ENCODE measurements at places on chromosomes 3 and 15.
A peak's percentile ranks its signal among the peaks of the same experiment; 100 is the strongest.

DNA sequence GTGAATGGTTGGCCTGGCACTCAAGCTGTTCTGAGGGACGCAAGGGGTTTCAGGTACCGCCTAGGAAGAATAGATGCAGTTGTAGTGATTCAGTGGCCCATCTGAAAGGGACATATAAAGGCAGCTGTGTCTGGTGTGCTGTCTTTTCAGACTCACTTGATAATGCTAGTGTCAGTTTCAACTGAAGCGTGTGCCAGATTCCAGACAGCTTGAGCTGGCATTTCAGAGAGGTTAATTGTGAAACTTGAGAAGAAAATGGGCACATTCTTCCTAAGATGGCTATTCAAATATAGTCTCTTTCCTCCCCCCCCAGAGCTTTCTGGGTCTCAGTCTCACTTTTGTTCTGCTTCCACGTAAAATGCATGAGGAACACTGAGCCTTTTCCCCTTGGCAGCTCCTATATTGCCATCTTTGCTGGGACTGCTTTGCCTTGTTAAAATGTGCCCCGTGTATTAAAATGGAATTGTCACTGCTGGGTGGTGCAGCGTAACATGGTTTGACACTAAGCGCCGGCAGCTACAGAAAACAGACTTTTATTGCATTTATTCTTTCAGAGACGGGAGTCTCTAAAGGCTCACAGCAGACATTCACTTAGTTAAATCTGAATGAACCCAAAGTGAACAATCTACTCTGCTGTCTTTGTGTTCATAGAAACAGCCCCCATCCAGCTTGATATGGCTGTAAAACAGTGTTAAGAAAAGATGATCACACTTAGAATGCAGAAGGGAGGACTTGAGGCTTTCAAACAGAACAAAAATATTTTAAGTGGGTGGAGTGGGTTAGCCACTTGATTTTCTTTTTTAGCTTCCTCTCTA lies 478.7 kb downstream of the RBMS3 start:
- DNase-seq, result no peak

GRCh38 chr3:141410846-141411245 lies 42.5 kb downstream of the ZBTB38 start:
- DNase-seq, result no peak

DNA sequence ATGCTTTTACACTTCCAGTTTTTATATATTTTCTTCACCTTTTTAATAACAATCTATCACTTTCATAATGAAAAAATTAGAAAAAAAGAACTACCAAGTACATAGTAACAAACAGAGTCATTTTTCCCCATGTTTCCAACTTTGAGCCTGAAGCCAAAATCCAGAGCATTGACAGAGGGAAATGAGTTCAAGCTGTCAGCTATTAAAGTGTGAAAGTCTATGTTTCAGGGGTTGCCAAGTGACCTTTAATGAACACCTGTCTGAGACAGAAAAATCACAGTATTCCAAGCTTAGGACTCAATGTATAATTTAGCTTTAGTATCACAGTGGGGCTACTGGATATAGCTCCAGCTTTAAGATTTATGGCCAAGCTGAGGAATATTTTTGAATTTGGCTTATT lies 128.3 kb upstream of the GADL1 start:
- DNase-seq, result no peak

DNA sequence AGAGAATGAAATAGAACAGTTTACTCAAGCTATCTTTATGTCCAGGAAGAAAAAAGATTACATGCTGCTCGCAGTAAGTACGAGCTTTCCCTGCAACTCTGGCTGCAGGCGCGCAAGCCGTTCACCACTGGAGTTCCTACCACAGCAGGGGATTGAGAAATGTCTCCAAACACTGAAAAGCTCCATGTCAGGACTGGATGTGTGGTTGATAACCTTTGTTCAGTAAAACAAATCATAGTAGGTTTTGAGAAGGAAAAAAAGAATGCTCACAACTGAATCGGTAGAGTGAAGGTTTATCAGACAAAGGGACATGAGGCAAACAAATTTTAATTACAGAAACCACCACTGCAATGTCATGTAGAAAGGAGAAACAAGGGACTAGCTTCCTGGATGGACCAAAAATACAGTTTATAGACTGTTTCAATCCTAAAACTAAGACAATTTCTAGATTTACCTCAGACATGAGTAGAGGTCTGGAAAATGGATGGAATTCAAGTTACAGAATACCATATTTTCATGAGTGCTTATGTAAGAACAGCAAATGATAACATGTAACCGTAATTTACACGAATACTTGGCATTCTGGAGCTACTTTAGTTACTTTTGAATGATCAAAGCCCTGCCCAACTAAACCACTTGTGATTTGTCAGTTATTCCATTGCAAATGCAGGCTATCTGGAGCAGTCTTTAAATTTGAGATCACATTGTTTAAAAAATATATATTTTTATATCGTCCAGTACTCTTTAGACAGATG lies 471.1 kb downstream of the SHQ1 start:
- no peak for DNase-seq

DNA sequence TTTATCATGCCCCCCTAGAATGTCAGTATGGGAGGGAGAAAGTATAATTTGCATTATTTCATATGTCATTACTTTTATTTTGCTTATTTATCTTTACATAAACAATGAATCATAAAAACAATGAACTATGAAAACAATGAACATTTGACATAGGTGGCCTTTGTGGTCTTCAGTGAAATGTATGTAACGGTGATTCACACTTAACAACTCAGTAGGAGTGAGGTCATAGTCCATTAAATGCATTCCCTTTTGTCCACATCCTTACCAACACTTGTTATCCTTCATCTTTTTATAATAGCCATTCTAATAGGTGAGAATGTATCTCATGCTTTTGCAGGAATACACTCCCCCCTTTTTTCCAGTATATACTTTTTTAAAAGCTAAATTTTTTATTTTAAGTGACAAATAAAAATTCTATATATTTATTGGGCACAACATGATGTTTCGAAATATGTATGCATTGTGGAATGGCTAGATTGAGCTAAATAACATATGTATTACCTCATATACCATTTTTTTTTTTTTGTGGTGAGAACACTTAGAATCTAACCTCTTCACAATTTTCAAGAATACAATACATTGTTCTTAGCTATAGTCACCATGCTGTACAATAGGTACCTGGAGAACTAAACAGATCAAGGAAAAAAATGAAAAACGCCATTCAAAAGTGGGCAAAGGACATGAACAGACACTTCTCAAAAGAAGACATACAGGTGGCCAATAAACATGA lies 189.5 kb downstream of the WDR72 start:
- DNase-seq, result no peak

GRCh38 chr15:42608110-42608531 lies 32.7 kb downstream of the STARD9 start:
- peak; percentile 9 for DNase-seq

GRCh38 chr3:27456554-27456953 lies 27.6 kb downstream of the SLC4A7 start:
- DNase-seq, result no peak

DNA sequence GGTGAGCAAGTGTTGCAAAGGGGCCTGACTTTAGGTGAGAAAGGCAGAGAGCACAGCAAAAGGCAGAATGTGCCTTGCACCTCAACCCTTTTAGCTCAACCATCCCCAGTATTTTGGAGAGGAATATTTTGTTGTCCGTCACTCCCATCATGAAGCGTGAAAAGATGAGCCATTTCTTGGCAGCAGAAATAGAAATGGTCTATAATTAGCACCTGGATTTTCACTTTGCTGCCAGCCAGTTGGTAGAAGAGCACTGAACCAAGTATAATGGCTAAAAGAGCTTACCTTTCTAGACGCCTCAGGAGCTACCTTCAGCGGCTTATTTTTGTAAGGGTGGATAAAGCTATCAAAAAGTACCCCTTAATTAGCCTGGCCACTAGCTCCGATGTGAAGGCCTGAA lies 406.7 kb downstream of the OCA2 start:
- DNase-seq, result no peak

DNA sequence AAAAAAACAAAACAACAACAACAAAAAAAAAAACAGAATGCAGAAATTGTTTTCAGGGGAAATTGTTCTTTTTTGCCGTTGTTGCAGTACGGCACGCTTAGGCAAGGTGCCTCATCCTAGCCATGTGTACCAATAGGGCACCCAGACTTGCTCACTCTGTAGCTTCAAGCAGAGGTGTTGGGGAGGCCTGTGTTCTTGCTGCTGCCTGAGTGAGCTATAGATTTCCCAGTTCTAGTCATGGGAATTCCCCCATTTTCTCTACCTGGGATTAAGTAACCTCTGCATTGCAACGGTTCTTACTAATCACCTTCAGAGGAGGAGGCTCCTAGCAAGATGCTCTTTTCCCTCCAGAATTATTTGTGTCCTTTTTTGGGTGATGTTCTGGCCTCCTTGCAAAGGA lies 12.9 kb upstream of the PARL start:
- no peak for DNase-seq

- DNase-seq, result no peak
These were observed 10.2 kb upstream of the FSIP1 start for GRCh38 chr15:39792844-39793335.

GRCh38 chr3:33732394-33732793 lies 14.3 kb upstream of the CLASP2 start:
- no peak for DNase-seq

DNA sequence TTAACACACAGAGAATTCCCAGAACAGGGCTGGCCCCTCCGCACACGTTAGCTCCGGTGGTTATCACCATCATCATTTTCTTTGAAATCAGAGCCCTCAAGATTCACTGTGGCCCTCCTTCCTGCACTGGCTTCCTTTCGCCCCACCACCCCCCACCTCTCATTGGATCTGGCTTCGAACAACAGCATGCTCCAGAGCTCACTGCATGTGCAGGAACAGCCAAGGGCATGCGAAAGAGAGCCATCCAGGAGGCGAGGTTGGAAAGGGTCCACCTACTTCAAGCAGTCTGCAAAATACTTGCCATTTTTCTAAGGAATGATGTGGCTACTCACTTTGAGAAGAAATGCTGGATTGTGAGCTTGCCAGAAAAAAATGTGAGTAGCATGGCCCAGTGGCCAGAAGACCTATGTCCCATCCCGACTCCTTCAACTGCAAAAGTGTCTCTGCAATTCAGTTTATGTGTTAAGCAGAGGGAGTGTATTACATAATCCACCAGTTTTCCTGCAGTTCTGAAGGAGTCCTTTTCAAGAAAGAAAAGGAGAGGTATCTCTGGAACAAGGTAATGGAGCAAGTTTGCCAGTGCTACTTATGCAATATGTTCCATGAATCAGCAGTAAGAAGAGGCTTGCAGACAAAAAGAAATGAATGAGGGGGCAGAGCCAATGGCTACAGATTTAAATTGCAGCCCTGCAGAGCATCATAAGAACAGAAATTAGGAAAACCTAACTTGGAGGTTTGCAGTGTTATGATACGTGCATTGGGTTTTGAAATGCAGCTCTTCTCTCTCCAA lies 92.8 kb downstream of the OCA2 start:
- DNase-seq, result no peak

DNA sequence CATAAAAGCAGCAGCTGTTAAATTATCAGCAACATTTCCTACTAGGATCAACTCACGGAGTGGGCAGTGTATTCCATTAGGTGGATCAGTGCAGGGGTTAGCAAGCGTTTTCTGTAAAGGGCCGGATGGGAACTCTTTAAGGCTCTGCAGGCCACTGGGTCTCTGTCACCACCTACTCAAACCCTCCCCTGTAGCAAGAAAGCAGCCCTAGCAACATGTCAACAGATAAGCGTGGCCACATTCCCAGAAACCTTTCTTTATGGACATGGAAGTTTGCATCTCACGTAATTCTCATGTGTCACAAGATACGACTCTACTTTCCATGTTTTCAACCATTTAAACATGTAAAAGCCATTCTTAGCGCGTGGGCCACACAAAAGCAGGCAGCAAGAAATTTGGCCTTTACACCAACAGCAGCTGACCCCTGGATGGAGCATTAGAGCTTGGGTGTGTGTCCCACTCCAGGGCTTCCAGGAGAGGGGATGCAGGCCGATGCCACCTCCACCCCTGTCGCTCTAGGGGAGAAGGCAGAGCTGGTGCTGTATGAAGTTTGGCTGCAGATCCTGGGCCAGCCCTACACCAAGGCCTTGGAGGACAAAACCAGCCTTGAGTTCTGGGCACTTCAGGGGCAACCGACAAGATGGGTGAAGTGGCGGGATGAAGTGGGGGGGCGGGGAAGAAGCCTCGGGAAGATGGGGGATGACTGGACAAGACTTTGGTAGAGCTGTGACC lies 48.2 kb upstream of the CSPG4 start:
- no peak for DNase-seq

GRCh38 chr15:89539027-89539426 lies 36.2 kb upstream of the TICRR start:
- no peak for DNase-seq

GRCh38 chr3:182729903-182730674 lies 63.2 kb upstream of the ATP11B start:
- DNase-seq, result no peak

DNA sequence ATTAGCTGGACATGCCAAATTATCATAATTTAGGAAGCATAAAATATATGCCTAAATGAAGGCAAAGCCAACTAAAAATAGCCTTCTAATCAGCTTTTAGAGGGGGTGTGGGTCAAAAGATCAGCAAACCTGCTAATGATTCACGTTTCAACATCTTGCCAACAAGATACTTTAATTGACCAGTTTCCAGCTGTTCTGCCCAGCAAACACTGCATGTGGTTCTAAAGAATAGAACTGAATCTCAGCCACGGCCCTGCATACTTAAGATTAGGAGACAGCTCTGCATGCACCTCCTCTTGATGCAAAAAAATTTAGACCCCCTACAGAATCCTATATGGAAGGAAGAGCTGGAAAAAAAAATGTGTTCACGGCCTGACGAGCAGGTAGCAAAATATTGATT lies 500.5 kb downstream of the TBL1XR1 start:
- no peak for DNase-seq

DNA sequence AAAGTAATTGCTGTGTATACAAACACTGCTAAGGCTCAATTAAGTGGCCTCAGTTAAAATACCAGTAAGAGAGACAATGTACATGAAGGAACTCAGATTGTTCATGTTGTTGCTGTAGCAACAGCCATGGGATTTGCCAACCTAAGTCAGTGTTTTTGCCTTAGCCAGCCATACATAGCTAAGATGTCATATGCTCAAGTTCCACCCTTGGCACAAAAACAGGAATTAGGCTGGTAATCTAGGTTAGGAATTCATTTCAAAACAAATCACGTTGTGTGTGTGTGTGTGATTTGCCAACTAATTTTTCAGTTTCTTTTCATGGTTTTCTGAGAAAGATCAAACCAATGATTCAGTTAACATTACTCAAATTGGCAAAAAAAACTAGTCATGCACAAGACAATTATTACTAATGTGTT lies 143.7 kb upstream of the KCNMB2 start:
- DNase-seq, result no peak

DNA sequence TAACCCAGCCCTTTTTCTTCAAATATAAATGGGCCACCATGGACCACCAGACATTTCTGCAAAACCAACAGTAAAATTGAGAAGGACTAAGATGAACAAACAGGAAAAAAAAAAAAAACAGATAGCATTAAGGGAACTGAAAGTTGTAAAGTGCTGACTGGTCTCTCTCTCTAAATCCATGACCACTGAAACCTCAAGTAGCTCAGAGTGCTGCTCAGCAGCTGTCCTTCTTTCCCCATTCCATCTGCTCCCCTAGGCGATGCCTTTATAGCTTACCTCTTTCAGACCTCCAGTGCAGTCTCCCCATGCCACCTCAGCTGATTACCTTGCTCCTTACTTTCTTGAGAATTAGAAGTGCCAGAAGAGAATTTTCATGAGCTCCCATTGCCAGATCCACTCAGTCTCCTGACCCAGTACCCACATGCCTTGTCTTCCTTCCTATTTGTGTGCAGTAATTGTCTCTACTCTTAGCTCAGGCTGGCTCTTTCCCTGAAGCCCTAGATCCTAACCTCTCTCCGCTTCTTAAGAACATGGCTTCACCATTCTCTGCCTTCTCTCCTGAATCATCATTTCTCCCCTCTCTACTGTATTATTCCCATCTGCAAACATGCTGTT lies 23.9 kb upstream of the XIRP1 start:
- DNase-seq, result no peak

Data from activated CD8-positive, alpha-beta memory T cell treated with anti-CD3 and anti-CD28 coated beads for 1 hour (primary cell).